ENCODE measurements at places on chromosomes 2 and 18.

GRCh38 chr2:175478096-175478768, 296.7 kb upstream of the ATP5MC3 start:
- DNase-seq: no peak

DNA sequence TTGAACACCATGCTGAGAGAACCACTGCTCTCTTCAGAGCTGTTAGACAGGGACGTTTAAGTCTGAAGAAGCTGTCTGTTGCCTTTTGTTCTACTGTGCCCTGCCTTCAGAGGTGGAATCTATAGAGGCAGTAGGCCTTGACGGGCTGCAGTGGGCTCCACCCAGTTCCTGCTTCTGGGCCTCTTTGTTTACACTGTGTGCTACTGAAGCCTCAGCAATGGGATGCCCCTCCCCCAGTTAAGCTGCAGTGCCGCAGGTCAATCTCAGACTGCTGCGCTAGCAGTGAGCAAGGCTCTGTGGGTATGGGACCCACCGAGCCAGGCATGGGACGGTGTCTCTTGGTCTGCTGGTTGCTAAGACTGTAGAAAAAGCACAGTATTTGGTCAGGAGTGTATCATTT, 162.3 kb upstream of the NXPH2 start:
- DNase-seq: no peak

DNA sequence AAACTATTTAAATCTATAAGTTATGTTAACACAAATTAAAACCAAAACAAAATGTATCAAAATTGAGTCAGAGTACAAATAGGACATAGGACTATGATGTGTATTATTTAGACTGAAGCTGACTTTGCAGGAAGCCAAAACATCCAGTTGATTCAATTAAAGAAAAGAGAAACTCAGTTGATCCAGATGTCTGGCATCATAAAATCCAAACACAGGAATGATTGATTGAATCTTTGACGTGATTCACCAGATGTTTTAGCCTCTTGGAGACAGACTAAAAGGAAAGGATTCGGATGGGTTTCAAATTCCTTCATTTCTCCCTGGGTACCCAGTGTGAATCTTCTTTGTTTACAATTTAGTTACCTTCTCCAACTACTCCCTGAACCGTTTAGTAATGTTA, 272.9 kb downstream of the IRS1 start:
- DNase-seq: peak; percentile 23

GRCh38 chr2:76296438-76296837, 585.7 kb upstream of the GCFC2 start:
- DNase-seq: no peak

DNA sequence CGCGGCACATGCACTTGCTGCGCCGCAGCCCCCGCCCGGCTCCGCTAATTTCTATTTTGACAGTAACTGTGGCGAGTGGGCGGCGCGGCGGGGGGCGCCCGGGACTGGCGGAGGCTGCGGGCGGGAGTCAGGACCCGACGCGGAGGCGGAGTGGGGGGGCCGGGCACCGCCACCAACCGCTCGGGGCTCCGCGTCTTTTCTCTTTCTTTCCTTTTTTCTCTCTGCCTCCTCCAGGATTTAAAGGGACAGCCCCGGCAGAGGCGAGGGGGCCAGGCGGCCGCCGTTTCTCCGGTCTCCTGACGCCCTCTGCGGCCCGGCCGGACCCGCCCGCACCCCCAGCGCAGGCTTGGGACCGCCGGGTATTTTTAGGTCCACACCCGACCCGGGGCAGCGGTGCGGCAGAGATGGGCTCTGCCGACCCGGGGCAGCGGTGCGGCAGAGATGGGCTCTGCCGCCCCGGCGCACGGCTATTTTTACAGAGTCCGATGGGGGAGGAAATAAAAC, 460 bp upstream of the ZBTB7C start:
- DNase-seq: no peak

- no peak for DNase-seq
Measured at GRCh38 chr18:70200286-70200685, 5.2 kb downstream of the RTTN start.

DNA sequence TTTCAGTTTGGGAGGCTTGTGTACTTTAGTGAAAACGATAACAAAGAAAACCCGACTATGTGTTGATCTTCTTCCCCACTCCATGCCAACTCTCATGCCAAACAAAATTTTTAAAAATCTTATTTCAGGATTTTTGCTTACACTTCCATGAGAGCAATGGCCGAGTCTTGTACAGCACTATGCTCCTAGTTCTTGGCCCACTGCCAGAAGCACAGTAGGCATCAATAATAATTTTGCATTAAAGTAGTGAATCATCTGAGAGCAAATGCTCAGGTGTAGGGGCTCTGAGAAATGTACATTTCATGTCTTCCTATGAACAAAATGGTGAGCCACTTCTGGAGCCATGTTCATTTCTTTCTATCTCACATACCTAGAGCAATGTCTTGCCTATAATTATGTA, 62.2 kb downstream of the MAP3K19 start:
- DNase-seq: no peak

GRCh38 chr2:166665991-166666940, 172.2 kb upstream of the SCN7A start:
- DNase-seq: peak; percentile 80

DNA sequence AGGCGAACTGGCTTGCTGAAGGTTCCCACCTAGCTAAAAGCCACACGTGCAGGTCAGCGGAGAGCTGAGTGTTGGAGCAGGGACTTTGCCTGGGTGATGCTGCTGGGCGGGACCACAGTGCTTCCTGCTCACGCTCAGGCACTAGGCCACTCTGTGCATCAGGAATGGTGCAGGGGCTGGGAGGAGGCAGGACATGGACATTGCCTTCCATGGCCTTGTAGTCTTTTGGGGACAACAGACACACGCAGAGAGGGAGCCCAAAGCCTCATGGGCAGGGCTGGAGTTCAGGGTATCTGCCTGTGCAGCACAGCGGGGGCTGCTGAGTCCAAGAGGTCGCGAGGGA, 207.2 kb downstream of the ZBTB7C start:
- DNase-seq: no peak

DNA sequence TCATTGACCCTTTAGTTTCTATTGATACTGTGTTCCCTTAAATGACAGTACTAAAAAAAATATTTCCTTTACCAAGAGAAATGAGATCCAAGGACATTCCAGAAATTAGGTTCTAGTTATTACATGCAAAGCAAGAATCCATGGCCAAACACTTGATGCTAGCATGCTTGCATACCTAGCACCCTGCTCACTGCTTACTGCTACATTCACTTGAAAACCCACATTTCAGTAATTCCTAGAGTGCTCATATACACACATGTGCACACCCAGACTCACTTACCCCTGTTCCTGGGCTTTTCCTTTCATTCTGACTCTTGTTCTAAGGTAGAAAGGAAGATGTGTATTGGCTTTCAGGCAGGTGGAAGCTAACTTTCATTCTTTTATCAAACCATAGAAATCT, 395.9 kb downstream of the THSD7B start:
- DNase-seq: no peak

- DNase-seq: peak; percentile 4
Measured at GRCh38 chr2:66030553-66030952, 404.4 kb upstream of the MEIS1 start.

- peak; percentile 48 for DNase-seq
Measured at GRCh38 chr18:28127763-28128658, 48.9 kb downstream of the CDH2 start.

GRCh38 chr2:149330127-149331022, at the start of gene LYPD6:
Gene LYPD6, plus strand, starts transcription at chr2:149330587. Its CDS starts 107,122 bp downstream, at chr2:149437709.
- peak; percentile 81 for DNase-seq

DNA sequence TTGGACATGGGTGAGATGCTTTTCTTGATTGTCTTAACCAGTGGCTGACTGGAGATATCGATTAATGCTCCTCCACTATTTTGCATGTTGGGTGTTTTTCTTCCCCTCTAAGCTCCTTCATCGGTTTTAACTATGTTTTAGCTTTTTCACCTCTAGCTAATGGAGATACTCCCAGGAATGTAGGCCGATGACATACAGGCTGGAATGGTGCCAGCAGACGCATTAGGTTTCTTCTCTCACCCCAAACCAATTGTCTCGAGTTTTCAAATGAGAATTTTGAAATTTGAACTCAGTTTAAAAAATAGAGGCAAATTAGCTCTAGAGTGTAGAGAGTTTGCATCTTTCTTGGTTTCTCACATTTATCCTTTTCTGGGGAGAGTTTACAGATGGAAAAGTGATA, 247.6 kb downstream of the RPRM start:
- DNase-seq: no peak

DNA sequence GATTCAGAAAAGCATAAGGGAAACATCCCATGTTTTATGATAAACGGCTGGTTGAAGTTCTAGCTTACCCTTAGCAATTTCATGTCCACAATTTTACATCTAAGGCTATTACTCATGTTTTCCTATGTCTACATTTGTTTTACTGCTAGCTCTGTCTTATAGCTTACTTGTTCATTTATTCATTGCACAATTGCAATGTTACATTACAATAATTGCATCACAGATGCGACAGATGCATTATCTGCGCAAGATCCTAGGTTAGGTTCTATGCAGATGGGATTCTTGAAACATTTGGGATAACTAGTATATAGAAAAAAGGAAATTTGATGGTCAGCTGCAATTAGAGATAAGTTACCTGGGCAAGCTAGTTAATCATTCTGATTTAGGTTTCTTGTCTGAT, 108.4 kb downstream of the ARHGAP28 start:
- no peak for DNase-seq

DNA sequence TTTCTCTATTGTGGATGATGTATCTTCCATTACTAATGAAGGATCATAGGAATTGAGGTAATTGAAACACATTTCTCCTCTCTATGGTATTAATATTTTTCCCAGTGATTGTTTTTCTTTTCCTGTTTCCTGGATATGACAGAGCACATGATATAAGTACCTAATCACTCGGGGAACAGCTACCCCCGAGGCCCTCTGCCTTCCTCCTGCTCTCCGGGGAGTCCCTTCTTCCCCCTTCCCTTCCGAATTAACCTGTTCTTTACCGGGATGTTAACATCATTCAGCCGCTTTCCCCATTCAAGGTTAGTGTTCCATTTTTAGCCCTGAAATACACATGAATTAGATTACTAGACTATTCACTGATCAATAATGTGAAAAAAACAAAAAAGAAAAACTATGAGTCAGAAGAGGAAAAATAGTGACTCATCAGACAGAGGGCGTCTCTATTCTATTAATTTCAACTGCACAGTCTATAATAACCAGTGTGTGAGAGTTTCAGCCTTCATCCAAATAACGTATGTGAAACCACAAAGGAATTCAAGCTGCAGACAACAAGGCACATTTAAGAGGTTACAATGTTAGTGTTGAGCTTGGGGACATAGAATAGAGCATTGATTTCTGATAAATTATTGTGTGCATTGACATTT, 450.8 kb downstream of the DLGAP1 start:
- peak; percentile 80 for DNase-seq

- peak; percentile 81 for DNase-seq
Measured at GRCh38 chr18:57900906-57901435, 97.9 kb upstream of the ATP8B1 start.

GRCh38 chr2:194486326-194486725, 1170.7 kb upstream of the SLC39A10 start:
- no peak for DNase-seq

DNA sequence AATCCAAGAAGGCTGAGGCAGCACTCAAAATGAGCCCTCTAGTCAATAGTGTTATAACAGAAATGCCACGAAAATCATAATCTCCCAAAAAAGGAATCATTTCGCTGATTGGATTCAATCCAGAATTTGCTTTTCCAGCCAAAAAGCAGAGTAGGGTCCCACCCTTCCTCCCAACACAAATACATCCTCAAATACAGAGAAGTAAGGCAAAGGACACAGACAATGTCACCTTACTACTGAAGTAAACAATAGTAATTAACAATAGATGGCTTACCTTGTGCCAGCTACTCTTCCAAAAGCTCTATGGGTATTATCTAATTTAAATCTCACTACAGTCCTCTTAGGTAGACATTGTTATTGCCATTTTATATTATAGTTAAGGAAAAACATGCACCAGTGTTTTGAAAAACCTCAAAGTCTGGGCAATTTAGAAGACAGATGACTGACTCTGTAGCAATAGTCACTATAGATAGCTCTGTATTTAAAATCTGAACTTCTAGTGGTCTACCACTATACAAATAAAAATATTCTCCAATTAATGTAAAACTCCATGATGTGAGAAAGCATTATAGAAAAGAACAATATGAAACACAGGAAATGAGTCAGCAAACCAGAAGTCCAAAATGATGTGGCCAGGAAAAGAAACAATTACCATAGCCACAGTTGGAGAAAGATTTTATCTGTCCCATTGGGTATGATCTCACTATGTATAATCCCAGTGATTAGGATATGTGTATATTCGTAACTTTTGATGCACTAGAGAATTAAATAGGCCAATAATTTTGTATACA, 305.0 kb upstream of the ERBB4 start:
- peak; percentile 83 for DNase-seq

GRCh38 chr18:70489986-70490933, 201.4 kb downstream of the SOCS6 start:
- DNase-seq: peak; percentile 59

- peak; percentile 66 for DNase-seq
Measured at GRCh38 chr2:174012347-174013314, 47.5 kb upstream of the SP3 start.

DNA sequence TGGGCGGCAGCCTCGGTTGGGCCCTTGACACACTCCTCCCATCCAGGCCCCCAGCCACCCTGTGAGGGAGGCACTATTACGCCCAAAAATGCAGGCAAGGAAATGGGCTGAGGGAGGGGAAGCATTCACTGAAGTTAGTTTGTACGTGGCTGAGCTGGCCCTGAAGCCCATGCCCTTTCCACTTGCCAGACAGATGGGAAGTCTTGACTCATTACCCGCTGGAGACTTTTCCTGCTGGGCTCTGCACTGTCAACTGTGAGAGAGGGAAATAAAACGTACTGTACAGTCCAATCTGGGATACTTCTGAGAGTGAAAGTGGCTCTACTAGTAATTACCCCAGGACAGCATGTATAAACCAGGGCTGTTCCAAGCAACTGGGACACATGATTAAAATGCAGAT, 125.9 kb downstream of the MSH2 start:
- DNase-seq: peak; percentile 34

DNA sequence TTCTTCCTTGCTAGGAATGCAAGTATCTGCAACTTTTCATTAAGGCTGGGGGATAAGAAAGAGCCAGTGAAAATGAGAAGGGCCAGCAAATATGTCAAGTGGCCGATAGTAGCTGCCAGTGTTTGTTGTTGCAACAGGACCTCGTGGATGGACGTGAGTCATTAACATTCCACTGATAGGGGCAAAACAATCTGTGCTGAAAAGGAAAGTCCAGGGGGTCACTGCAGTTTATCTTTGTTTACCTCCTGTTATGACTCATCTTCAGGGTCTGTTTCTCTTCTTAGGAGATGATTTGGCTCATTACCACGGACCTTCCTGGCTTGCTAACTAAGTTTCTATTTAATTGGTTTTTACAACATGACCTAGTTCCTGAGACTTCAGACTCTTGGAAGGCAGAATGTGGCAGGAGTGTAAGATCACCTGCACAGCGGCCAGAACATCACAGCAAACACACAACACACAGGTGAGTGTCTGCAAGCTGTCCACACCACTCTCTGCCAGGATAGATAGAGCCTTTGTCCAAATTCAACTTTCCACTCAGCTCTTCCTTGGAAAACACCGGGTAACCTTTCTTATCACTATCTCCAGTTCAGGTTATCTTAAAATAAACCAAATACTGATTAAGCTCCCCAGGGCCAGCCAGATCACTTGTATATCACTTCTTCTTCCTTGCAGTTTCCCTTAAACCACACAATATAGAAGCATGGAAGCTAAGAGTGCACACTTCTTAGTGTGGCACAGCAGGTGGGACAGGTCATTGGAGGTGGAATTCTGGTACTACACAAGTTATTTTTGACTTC, 157.5 kb upstream of the LMAN1 start:
- DNase-seq: peak; percentile 67

GRCh38 chr2:177193240-177193639, 19.4 kb upstream of the HNRNPA3 start:
- DNase-seq: no peak
